ENCODE measurements at places on chromosomes 4 and X.

DNA sequence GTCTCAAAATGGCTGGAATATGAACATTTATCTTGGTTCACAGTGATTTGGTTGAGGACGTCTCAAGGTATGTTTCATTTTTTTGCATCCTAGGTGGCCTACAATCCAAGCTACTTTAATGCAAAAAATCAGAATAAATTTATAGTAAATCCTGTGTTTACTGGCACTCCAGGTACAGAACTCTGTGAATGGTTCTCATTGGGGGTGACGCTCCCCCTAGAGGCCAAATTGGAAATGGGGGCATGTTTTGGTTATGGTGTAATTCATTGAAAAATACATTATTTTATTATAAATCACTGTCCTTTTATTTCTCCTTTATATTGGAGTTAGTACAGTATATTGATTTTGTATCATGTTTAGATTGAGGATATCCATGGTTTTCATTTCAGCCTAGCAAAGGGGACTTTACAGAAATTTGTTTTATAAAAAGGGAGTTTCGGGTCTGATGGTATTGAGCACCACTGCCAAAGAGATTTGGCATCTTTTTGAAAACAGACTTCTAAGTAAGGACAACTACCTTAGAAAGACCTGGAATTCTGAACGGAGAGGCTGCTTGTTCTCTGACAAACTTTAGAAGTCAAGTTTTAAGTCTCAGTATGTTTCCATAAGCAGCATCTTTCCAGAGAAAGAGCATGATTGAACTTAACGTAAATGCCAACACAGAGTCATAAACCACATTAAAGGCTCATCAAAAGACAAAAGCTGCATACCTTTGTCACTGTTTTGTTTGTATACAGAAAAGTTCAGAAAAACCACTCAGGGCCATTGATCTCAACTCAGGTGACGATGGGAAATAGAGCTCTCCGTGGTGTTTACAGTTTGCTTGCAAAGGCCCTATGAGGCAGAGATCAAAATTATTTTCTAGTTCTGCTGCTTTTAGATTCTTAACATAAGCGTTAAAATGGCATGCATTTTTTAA, 19.4 kb downstream of the MTM1 start:
- peak; percentile 13 for DNase-seq

GRCh38 chr4:76216975-76217814, 3.6 kb upstream of the SCARB2 start:
- DNase-seq = no peak

GRCh38 chrX:15939737-15940136, 85.1 kb upstream of the AP1S2 start:
- DNase-seq = no peak

DNA sequence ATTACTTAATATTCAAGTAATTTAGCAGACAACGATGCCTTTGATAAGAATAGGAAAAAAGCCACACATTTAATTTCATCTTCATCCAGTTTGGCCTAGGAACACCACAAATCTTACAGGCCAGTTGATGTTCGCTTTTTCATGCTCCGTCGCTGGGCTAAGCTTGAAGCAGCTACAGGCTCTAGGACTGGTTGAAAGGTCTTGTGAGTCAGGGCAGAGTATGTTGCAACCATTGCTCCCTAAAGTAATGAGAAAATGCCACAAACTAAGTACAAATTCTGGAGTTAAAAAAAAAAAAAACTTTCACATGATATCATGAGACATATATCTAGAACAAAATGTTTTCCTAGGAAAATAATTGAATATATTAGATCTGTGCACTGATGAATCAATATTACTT, 123.8 kb downstream of the RPS6KA6 start:
- no peak for DNase-seq

All from activated CD4-positive, CD25-positive, alpha-beta regulatory T cell (primary cell).